Spleen (tissue), 13 donors: ENCODE measurements at places on chromosomes 12 and 14. TPM values are rescaled to one million over a fixed set of nuclear protein-coding genes. Genes with fewer than 3 reads are reported as not detected.
A peak's percentile ranks its signal among the peaks of the same experiment; 100 is the strongest.

SPIC gene
- 102 TPM for total RNA-seq

DPF3 gene
- 3.5 TPM for total RNA-seq

ACVRL1 gene
- 58.6 TPM for total RNA-seq

INHBC gene
- not detected for total RNA-seq

SLCO1B1 gene
- not detected for total RNA-seq

HCAR2 gene
- 26.1 TPM for total RNA-seq

LYSET gene
- 14.7 TPM for total RNA-seq

LRRC10 gene
- total RNA-seq: not detected

CCDC85C gene
- total RNA-seq: 11.5 TPM

DNA sequence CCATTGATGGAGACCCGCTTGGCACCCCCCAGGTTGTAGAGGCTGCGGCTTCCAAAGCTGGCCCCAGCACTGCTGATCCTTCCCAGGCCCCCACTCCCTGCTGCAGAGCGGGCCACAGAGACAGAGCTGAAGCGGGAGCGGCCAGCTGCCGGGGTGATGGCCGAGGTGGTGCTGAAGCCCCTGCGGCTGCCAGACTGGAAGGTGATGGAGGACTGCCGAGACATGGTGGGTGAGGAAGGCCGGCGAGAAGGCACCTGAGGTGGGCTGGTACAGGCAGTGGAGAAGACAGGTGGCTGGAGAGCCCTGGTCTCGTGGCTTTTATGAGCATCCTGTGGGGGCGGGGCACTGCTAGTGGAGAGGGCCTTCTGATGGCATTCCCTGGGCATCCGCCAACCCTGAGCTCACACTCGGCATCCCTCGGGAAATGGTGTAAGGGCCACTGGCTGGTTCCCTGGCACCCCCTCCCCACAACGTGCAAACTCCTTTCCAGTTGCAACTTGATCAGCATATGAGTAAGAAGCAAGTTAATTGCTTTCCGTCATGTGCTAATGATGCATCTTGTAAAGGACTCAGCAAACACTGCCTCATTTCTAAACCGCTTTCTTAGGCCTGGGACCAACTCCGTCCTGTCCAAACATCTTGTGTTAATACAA is at the start of gene KRT75:
Gene KRT75 (minus strand): TSS at position 291 of the 653 bp plus-strand sequence. CDS start 67 bp downstream, at position 224.
- no peak within 1 kb of the TSS for H3K27ac ChIP-seq
- DNase-seq: no peak
- H3K4me3 ChIP-seq: no peak within 1 kb of the TSS
- no peaks in the 10 kb centered on the region for H3K36me3 ChIP-seq
- H3K27me3 ChIP-seq: peaks cover 11% of the 10 kb centered on the region
- no peaks in the 10 kb centered on the region for H3K4me1 ChIP-seq

- no peak overlapping the region for H3K4me3 ChIP-seq
- peaks cover 27% of the 10 kb centered on the region for H3K36me3 ChIP-seq
- no peak for DNase-seq
- H3K27ac ChIP-seq: no peak overlapping the region
- H3K4me1 ChIP-seq: no peaks in the 10 kb centered on the region
These were observed 7.9 kb downstream of the METTL25 start for GRCh38 chr12:82366197-82366596.

- H3K4me1 ChIP-seq: peaks cover 23% of the 10 kb centered on the region
- no peaks in the 10 kb centered on the region for H3K36me3 ChIP-seq
- H3K4me3 ChIP-seq: no peak overlapping the region
- no peak overlapping the region for H3K27ac ChIP-seq
These were observed 2.8 kb downstream of the FRMD6 start for GRCh38 chr14:51654533-51654845.

DNA sequence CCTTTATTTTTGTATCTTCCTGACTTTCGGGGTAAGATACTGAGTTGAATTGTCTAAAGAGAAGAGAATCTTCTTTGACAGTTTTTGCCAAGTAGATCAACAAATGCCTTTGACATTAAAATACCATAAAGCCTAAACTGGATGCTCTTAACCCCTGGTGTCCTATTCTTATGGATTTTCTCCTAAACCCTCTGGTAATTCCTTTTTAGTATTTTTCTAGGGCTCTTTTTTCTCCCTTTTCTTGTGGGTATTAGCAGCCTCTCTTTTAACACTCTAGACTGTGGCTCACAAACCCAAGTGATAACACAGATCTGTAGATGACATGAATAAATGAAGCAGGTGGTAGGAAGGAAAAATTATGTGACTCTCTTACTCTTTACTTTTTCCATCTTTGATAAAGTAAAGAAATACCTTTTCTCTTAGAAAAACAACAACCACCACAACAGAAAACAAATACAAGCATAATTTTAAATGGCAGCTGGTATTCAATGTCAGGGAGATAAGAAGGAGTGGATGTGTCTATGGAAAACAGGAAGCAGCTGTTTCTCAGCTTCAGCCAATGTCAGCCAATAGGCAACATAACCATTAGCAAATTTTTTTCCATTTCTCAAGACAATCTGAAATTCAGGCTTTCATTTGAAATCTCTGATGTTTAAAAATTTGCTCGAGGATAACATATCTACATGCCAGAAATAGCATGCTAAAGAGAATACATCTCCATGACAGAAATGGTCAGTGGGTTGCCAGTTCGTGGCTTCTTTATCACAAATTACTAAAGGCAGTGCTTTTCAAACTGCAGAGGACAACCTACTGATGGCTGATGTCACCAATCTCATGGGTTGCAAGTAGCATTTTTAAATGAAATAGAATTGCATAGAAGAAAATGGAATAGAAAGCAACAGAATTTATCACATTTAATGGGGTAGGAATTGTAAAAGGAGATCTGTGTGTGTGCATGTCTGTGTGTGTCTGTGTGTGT is 123.1 kb upstream of the KRR1 start:
- H3K36me3 ChIP-seq: no peaks in the 10 kb centered on the region
- no peak for DNase-seq
- no peak overlapping the region for H3K4me3 ChIP-seq
- H3K4me1 ChIP-seq: no peaks in the 10 kb centered on the region
- no peaks in the 10 kb centered on the region for H3K27me3 ChIP-seq

GRCh38 chr12:45907955-45908354 is 82.4 kb downstream of the SCAF11 start:
- no peak for DNase-seq
- no peak overlapping the region for H3K4me3 ChIP-seq
- no peak overlapping the region for H3K27ac ChIP-seq

DNA sequence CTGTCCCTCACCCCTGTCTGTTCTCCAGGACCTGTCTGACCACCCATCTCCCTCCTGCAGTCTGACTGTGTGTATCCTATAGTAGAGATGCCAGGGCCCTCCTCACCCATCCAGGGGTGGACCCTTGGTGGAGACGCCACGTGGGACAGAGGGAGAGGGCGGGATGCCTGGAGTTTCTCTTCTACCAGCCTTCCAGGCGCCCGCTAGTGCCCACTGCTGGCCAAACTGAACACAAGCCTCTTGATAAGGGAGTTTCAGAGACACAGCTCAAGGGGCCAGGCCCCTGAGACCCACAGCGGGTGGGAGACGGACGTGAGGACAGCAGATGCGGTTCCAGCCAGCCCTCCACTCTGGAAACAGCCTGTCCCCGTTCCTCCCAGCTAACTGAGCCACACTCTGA is 147.3 kb downstream of the RBM19 start:
- peaks cover 94% of the 10 kb centered on the region for H3K36me3 ChIP-seq
- H3K4me3 ChIP-seq: no peak overlapping the region
- no peaks in the 10 kb centered on the region for H3K4me1 ChIP-seq
- no peak for DNase-seq
- H3K27me3 ChIP-seq: no peaks in the 10 kb centered on the region

GRCh38 chr12:3092764-3093163 is 15.6 kb downstream of the TSPAN9 start:
- no peak for DNase-seq
- H3K36me3 ChIP-seq: no peaks in the 10 kb centered on the region
- no peaks in the 10 kb centered on the region for H3K27me3 ChIP-seq
- no peak overlapping the region for H3K4me3 ChIP-seq
- no peak overlapping the region for H3K27ac ChIP-seq

GRCh38 chr12:43291516-43291915 is 260.5 kb downstream of the ADAMTS20 start:
- no peak overlapping the region for H3K4me3 ChIP-seq
- DNase-seq: no peak

GRCh38 chr14:24160499-24160849 is 591 bp upstream of the IRF9 start:
- no peak for DNase-seq
- H3K27me3 ChIP-seq: no peaks in the 10 kb centered on the region
- H3K4me1 ChIP-seq: peaks cover 87% of the 10 kb centered on the region
- peak overlapping the region; percentile 95 for H3K27ac ChIP-seq

- peaks cover 19% of the 10 kb centered on the region for H3K4me1 ChIP-seq
- no peak for DNase-seq
These were observed 66.1 kb downstream of the SAMD4A start for GRCh38 chr14:54633076-54633475.

DNA sequence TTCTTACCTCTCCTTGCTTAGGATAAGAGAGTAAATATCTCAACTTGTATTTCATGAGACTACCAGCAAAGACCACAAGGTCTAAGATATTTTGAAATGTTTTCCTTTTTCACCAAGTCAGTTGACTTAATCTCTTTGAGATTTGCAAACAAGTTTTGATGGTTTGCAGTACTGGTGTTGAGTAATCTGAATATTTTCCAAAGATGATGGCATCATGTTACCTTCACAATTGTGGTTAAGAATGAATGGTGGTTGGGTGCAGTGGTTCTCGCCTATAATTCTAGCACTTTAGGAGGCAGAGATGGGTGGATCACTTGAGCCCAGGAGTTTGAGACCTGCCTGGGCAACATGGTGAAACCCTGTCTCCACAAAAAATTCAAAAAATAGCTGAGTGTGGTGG is 225.7 kb downstream of the TMTC2 start:
- no peaks in the 10 kb centered on the region for H3K4me1 ChIP-seq
- H3K27ac ChIP-seq: no peak overlapping the region
- H3K4me3 ChIP-seq: no peak overlapping the region
- no peak for DNase-seq
- H3K36me3 ChIP-seq: no peaks in the 10 kb centered on the region

DNA sequence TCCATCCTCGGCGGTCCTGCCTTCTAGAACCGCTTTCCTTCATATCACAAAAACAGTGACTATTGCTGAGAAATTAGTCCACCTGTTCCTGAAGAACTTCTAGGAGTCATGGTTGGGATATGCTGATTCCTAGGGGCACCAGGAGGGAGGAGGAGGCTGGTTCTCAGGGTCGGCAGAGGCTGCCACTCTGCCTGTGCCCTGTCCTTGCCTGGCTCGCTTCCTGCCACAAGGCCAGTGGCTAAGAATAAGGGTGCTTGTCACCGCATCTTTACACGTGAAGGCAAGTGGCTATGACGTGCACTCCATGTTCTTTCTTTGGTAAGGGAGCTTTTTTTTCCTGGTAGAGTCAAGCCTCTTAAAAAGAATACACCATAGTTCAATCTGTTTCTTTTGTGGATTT is 18.7 kb upstream of the DGLUCY start:
- no peaks in the 10 kb centered on the region for H3K4me1 ChIP-seq
- no peaks in the 10 kb centered on the region for H3K27me3 ChIP-seq
- no peak for DNase-seq
- H3K27ac ChIP-seq: no peak overlapping the region
- H3K4me3 ChIP-seq: no peak overlapping the region

DNA sequence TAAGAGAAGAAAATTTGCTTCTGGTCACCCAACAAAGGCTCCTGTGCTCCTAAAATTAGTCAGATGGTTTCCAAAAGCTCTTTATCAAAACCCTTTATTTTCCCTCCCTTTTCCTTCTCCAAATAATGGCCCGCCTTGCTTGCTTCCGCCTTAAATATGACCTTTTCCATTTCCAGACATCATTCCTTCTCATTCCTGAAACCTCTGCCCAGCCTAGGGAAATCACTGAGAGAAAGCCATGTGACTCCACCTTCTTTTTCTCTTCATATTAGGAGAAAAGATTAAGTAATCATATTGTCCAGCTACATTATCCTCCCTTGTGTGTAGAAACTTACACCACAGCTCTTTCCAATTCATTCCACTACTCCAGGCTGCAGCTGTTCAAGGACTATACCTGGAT is 75.7 kb upstream of the GPHB5 start:
- no peak overlapping the region for H3K27ac ChIP-seq
- no peak overlapping the region for H3K4me3 ChIP-seq
- H3K27me3 ChIP-seq: no peaks in the 10 kb centered on the region
- no peak for DNase-seq
- H3K36me3 ChIP-seq: peaks cover 75% of the 10 kb centered on the region

GRCh38 chr12:122318607-122319605 is 52.6 kb upstream of the VPS33A start:
- no peak for DNase-seq
- no peak overlapping the region for H3K4me3 ChIP-seq
- H3K4me1 ChIP-seq: no peaks in the 10 kb centered on the region
- H3K36me3 ChIP-seq: peaks cover 77% of the 10 kb centered on the region
- H3K27ac ChIP-seq: peak overlapping the region; percentile 47
- H3K27me3 ChIP-seq: no peaks in the 10 kb centered on the region

GRCh38 chr12:116263844-116264243 is 13.6 kb downstream of the MED13L start:
- H3K4me3 ChIP-seq: no peak overlapping the region
- no peaks in the 10 kb centered on the region for H3K36me3 ChIP-seq
- no peak for DNase-seq
- no peak overlapping the region for H3K27ac ChIP-seq

DNA sequence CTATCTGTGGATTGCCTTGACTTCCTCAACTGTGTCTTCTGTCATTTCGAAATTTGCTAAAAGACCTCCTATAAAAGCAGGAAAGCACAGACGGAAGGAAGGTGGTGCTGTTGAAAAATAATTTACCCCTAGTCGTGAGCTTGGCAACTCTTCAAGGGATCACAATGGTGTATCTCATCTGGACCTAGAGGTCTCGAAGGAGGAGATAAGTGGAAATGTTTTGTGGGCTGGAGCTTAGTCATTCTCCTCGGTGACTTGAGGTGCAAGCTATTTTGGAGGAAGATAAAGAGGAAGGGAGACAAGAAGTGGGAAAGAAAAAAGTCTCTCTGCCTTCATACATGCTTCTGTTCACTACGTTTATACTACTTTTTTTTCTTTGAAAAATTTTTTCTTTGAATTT is 89.9 kb downstream of the FLRT2 start:
- H3K4me3 ChIP-seq: no peak overlapping the region
- H3K4me1 ChIP-seq: no peaks in the 10 kb centered on the region
- H3K36me3 ChIP-seq: peaks cover 7% of the 10 kb centered on the region
- no peaks in the 10 kb centered on the region for H3K27me3 ChIP-seq
- no peak overlapping the region for H3K27ac ChIP-seq

DNA sequence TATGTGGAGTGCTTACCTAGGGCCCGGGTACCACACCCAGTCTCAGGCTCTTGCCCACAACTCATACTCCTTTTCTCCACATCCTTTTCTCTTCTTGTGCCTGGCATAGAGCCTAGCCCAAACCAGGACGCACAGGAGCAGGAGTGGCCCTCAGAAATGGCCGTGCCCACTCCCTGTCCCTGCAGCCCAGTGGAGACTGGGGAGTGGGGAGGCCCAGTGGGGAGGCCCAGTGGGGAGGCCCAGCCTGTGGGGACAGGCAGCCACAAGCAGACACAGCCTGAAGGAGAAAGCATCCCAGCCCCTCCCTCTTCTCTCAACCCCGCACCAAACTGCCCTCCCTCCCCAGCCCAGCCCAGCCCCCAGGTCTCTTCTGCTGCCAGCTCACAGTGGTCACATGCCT is 196.8 kb downstream of the KIF26A start:
- no peaks in the 10 kb centered on the region for H3K4me1 ChIP-seq
- DNase-seq: no peak
- no peaks in the 10 kb centered on the region for H3K36me3 ChIP-seq
- H3K27ac ChIP-seq: no peak overlapping the region
- no peak overlapping the region for H3K4me3 ChIP-seq
